ENCODE measurements at places on chromosomes 12 and 14.

DNA sequence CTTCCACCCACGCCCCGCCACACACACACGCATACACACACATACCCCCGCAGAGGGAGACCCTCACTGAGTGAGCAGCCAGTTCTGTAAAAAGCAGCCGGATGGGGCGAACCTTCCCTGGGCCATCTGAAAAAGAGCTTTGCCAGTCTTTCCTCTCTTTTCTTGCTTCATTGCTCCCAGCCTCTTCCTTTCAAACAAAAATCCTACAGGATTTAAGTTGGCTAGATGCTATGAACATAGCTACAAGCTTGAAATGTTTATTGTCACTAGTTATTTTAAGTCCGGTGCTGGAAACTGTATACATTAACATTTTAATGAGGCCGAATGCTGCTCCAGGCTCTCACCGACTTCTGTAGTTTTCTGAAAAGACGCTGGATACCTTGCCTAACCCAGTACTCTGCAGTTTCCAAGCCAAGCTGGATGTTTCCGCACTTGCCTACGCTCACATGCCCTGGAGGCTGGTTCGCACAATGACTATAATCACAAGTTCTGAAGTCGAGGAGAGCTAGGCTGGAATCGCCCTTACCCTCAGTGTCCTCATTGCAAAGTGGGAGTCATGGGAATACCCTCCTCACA is 39.2 kb downstream of the LTBP2 start:
- no peak for DNase-seq

GRCh38 chr12:127165567-127166392 is 1101.2 kb upstream of the TMEM132C start:
- peak; percentile 91 for DNase-seq

- DNase-seq, result no peak
Measured at GRCh38 chr14:67423424-67423823, 11.5 kb upstream of the PLEK2 start.

- DNase-seq, result no peak
Measured at GRCh38 chr14:102491366-102491765, 18.2 kb downstream of the ANKRD9 start.

DNA sequence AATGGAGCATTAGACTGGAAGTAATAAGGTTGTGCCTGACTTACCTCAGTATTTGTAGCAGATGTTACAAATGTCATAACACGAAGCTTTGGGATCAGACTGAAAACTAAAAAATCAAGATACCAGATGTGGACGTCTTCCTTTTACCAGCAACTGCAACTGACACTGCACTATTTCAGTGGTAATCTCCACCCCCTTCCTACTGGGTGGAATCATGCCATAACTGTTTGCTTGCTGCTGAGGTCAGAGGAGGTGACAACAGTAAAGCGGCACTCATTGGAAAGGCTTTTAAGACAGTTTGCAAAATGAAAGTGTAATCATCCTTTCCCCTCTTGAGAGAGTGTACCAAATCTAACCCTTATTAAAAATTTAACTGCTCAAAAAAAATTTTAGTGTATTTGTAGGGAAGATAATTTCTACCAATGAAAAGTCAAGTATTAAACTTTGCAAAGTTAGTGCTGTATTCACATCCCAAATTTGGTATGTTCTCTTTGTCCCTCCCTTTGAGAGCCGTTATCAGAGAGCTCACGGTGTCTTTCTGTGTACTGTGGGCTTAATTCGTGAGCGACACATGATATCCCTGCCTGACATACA is 420.7 kb downstream of the NPAS3 start:
- DNase-seq, result no peak

DNA sequence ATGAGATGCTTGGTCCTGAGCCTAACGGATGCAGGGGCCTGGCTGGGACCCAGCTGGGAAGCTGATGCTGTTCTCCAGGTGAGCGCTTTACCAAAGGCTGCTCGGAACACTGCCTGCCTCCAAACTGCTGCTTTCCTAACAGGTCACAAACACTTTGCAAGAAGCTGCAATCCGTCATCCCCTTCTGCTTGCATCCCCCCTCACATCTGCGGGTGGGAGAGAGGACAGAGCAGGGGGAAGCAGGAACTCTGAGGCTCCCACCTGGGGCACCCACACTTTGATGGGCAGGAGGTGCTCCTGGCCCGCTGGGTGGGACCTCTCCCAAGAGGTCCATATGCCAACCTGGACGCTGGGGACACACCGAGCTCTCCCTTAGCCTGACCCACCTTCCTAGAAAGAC is 24.9 kb upstream of the PPP2R5C start:
- no peak for DNase-seq

DNA sequence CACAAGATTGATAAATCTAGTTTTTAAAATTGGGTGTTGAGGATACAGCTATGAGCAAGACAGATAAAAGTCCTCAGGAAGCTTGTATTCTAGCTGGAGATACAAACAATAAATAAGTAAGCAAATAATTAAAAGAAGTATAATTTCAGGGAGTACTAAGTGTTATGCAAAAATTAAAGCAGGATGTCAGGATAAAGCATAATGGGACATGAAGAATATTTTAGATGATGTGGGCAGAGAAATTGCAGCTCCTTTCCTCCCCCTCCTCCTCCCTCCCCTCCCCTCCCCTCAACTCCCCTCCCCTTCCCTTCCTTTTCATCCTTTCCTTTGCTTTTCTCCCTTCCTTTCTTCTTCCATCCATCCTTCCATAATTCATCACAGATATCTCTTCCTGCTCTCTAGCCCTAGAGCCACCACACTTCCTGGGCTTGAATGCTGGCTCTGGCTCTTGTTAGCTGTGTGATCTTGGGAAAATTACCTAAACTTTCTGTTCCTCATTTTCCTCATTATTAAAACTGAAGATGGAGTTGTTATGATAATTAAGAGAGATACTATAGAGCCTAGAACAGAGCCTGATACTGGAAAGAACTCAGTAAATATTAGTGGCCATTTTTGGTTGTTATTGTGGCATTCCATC is 323.9 kb downstream of the AACS start:
- DNase-seq, result no peak

GRCh38 chr14:90402016-90402415 is 5.2 kb downstream of the CALM1 start:
- no peak for DNase-seq

- DNase-seq, result peak; percentile 66
Measured at GRCh38 chr12:58452546-58452945, 467.8 kb downstream of the LRIG3 start.
